ENCODE measurements at places on chromosomes 13 and 19. TPM values are rescaled to one million over a fixed set of nuclear protein-coding genes. Genes with fewer than 3 reads are reported as not detected.

The ZC3H4 gene
- total RNA-seq, result 59.5 TPM

The HCN2 gene
- 4.2 TPM for total RNA-seq

The RFPL4A gene
- total RNA-seq, result 0.16 TPM

- no peak overlapping the region for H3K27ac ChIP-seq
- H3K4me1 ChIP-seq, result no peaks in the 10 kb centered on the region
- no peaks in the 10 kb centered on the region for H3K27me3 ChIP-seq
- DNase-seq, result no peak
- no peak overlapping the region for H3K4me3 ChIP-seq
Measured at GRCh38 chr13:65679240-65679639, 1550.9 kb downstream of the PCDH9 start.

The ZNF625 gene
- total RNA-seq, result 0.13 TPM

GRCh38 chr13:80011448-80012212 lies 329.3 kb downstream of the SPRY2 start:
- DNase-seq, result no peak
- no peaks in the 10 kb centered on the region for H3K27me3 ChIP-seq
- no peak overlapping the region for H3K27ac ChIP-seq
- no peak overlapping the region for H3K4me3 ChIP-seq

DNA sequence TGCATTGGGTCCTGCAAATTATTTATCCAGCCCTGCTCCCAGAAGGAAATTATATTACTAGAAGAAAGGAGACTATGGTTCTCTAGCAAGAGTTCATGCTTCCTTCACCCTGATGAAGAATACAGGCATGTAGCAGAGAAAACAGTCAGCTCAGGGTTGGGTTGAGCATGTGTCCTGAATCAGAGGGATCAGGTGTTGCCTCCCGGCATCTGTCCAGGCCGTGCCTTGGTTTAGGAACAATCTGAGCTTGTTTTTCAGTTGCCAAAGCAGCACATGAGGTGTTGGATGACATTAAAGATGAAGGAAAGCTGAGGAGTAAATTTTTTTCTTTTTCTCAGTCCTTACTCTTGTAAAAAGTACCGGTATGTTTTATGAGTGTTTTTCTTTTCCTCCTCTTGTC lies 62.0 kb downstream of the KL start:
- H3K27me3 ChIP-seq, result no peaks in the 10 kb centered on the region
- H3K4me3 ChIP-seq, result no peak overlapping the region
- no peaks in the 10 kb centered on the region for H3K4me1 ChIP-seq
- no peaks in the 10 kb centered on the region for H3K36me3 ChIP-seq
- H3K27ac ChIP-seq, result no peak overlapping the region

The KLK12 gene
- total RNA-seq, result not detected

The ZNF780A gene
- total RNA-seq, result 21.3 TPM

The NTN5 gene
- total RNA-seq, result not detected
